Natural killer cell (primary cell): ENCODE measurements at places on chromosomes 13 and 19.

GRCh38 chr19:38412961-38413360, 10.1 kb downstream of the FAM98C start:
- no peaks in the 10 kb centered on the region for H3K27me3 ChIP-seq
- H3K4me1 ChIP-seq = peaks cover 10% of the 10 kb centered on the region

GRCh38 chr19:38223617-38224013, 407 bp downstream of the DPF1 start:
- H3K4me3 ChIP-seq = no peak overlapping the region
- H3K36me3 ChIP-seq = no peaks in the 10 kb centered on the region
- peaks cover 65% of the 10 kb centered on the region for H3K27me3 ChIP-seq
- H3K4me1 ChIP-seq = peaks cover 13% of the 10 kb centered on the region
- no peak overlapping the region for H3K27ac ChIP-seq
- DNase-seq = no peak

DNA sequence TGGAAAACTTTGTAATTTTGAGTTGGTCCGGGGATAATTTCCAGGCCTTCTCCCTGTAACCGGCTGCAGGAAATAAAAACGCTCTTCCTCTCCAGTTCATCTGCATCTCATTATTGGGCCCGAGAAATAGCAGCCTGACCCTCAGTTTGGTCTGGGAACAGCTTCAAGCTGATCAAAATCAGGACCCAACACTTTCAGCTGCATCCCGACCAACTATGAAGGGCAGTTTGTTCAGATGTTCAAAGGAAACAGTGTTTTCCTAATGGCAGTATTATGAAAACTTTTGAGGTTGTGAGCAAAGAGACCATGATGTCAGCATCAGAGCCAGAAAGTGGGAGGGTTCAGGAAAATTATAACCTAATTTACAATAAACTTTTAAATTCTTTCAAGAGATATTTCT, 35.7 kb downstream of the STK24 start:
- DNase-seq = no peak
- H3K36me3 ChIP-seq = no peaks in the 10 kb centered on the region
- H3K4me3 ChIP-seq = no peak overlapping the region
- H3K27ac ChIP-seq = no peak overlapping the region

DNA sequence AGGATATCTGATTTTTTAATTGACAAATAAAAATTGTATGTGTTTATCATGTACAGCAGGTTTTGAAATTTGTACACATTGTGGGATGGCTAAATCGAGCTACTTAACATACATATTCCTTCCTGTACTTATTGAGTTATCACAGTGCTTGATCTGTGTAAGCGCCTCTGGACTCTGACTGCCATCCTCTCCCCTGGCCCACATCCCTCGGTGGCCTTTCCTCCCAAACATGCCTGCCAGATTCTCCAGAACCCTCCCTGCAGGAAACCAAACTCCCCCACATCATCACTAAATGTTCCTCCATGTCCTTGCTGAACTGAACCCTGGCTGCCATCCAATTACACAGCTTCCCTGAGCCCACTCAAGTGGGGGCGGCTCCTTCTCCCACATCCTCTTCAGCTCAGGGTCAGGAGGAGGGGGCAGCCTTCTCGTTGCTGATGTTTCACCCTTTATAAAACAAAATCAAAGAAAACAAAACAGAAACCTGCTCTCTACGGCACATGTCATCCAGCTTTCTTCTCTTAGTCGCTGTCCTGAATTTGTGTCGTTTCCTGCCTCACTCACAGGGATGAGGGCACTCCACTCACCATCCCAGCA, 97.1 kb upstream of the SPATA13 start:
- no peaks in the 10 kb centered on the region for H3K36me3 ChIP-seq
- H3K27me3 ChIP-seq = no peaks in the 10 kb centered on the region
- H3K27ac ChIP-seq = no peak overlapping the region
- no peak for DNase-seq
- no peaks in the 10 kb centered on the region for H3K4me1 ChIP-seq
- no peak overlapping the region for H3K4me3 ChIP-seq
